ENCODE measurements at places on chromosomes 16 and 17.

GRCh38 chr16:19940195-19940594, 55.5 kb upstream of the GPRC5B start:
- no peak for DNase-seq

GRCh38 chr17:39099663-39100286, 51.7 kb downstream of the PLXDC1 start:
- no peak for DNase-seq

GRCh38 chr17:82843904-82844680, 4.3 kb upstream of the ZNF750 start:
- no peak for DNase-seq

DNA sequence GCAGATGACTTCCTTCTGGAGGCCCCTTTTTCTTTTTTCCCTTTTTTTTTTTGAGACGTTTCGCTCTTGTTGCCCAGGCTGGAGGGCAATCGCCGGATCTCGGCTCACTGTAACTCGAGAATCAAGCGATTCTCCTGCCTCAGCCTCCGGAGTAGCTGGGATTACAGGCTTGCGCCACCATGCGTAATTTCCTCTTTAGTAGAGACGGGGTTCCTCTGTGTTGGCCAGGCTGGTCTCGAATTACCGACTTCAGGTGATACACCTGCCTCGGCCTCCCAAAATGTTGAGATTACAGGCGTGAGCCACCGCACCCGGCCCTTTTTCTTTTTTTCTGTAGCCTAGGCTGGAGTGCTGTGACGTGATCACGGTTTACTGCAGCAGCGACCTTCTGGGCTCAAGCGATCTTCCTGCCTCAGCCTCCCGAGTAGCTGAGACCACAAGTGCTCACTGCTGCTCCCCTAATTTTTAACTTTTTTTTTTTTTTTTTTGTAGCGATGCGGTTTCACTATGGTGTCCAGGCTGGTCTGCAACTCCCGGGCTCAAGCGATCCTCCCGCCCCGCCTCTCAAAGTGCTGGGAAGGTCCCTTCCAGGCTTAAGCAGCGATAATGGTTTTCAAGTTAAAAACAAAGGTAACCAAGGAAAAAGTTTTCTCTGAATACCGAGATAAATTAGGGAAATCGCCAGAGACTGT, 956 bp upstream of the IST1 start:
- peak; percentile 88 for DNase-seq

GRCh38 chr16:86794216-86794864, 216.0 kb downstream of the FOXL1 start:
- no peak for DNase-seq

GRCh38 chr16:3783516-3783915, 66.2 kb upstream of the TRAP1 start:
- DNase-seq: no peak

Measured in lower leg skin (tissue), 4 donors.